ENCODE measurements at places on chromosomes 5 and 9. TPM values are rescaled to one million over a fixed set of nuclear protein-coding genes. Genes with fewer than 3 reads are reported as not detected.

Gene MYMK
- not detected for total RNA-seq

Gene PTPN3
- total RNA-seq = 12.7 TPM

DNA sequence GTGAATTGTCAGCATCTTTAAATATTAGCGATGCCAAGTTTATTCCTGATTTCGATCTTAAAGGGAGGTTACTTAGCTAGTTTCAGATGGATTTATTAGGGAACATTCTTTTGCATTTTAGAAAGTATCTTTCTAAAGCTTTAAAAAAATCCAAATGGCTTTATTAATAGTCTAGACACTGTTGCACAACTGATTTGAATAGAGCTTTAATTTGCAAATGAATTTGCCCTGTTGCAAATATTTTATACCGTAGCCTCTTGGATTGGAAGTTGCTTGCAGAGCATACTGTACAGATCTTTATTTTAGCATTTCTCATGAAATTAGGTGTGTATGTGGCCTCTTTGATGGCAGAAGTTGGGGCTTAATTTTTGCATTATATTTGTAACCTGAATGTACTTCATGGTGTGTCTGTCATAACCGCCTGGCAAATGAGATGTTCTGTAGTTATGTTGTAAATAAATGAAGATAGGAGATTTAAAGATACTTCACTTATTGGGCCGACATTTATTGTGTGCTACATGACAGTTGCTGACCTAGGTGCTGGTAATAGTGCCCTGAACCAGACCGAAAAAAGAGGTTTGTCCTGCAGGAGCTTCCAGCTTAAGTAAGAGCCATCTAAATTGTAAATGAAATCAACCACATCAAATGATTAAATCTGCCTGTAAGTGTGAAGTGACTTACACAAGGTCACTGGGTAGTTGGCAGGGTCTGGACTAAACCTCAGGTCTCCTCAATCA lies 1.8 kb downstream of the TCERG1 start:
- peak overlapping the region; percentile 94 for H3K4me3 ChIP-seq
- H3K36me3 ChIP-seq = no peaks in the 10 kb centered on the region
- no peak overlapping the region for H3K27ac ChIP-seq
- H3K4me1 ChIP-seq = peaks cover 63% of the 10 kb centered on the region

GRCh38 chr5:97576956-97577355 lies 393.9 kb upstream of the RIOK2 start:
- no peaks in the 10 kb centered on the region for H3K27me3 ChIP-seq
- DNase-seq = peak; percentile 28
- no peak overlapping the region for H3K27ac ChIP-seq
- H3K4me1 ChIP-seq = no peaks in the 10 kb centered on the region
- H3K4me3 ChIP-seq = no peak overlapping the region

DNA sequence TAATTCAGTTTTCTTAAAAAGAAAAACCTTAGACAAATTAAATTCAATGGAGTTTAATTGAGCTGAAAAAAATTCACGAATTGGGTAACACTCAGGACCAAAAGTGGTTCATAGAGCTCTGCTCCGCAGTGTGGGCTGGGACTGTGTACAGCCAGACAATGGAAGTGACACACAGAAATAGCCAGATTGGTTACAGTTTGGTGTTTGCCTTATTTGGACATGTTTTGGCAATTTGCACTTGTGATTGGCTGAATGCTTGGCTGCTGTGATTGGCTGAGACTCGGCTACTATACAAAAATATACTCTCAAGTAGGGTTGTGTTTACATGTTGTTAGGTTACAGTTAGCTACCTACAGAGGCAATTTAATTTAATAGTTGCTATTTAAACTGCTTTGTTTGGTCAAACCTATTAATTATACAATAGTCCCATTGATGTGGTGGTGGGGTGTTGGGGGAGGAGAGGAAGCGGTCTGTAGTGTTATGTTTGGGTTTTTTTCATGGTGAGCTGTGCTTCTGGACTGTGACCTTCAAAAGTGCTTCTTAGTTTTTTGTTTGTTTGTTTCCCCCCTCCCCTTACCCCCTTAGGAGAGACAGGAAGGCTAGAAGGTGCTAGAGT lies 95.2 kb downstream of the CNTLN start:
- no peak for DNase-seq
- H3K27ac ChIP-seq = no peak overlapping the region
- H3K27me3 ChIP-seq = no peaks in the 10 kb centered on the region
- no peak overlapping the region for H3K4me3 ChIP-seq
- no peaks in the 10 kb centered on the region for H3K36me3 ChIP-seq

Gene LECT2
- not detected for total RNA-seq

GRCh38 chr5:96636046-96636445 lies 26.1 kb upstream of the CAST start:
- H3K4me3 ChIP-seq = no peak overlapping the region
- no peaks in the 10 kb centered on the region for H3K27me3 ChIP-seq
- H3K27ac ChIP-seq = no peak overlapping the region
- H3K36me3 ChIP-seq = no peaks in the 10 kb centered on the region

GRCh38 chr5:132406144-132406783 lies 36.8 kb downstream of the SLC22A5 start:
- H3K4me1 ChIP-seq = peaks cover 15% of the 10 kb centered on the region
- peak overlapping the region; percentile 39 for H3K27ac ChIP-seq
- H3K27me3 ChIP-seq = no peaks in the 10 kb centered on the region
- H3K36me3 ChIP-seq = no peaks in the 10 kb centered on the region
